Muscle of arm (tissue), 14 donors: ENCODE measurements at places on chromosomes 3 and 15. TPM values are rescaled to one million over a fixed set of nuclear protein-coding genes. Genes with fewer than 3 reads are reported as not detected.

The CFAP91 gene
- 0.44 TPM for polyA plus RNA-seq

The RBSN gene
- 21.0 TPM for polyA plus RNA-seq

The CHRM5 gene
- not detected for polyA plus RNA-seq

GRCh38 chr3:110938629-110939028 is 133.0 kb upstream of the NECTIN3 start:
- no peak for DNase-seq

- DNase-seq = no peak
Measured at GRCh38 chr3:196012941-196013476, 68.9 kb downstream of the TFRC start.

DNA sequence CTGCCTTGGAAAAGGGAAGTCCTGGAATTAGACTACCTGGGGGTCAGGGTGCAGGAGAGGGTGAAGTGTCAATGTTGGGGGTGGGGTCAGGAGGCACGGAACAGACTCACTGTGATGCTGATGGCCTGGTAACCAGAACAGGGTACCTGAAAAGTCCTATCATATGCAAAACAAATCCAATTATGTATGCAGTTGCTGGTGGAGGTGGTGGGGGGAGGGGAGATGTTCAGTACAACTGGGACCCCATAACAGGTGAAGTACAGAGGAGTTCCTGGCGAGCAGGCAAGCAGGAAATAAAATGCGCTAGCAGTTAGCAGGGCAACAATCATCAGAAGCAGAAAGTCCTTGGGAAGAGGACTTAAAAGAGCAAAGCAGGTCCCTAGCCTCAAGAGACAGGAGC is 4.2 kb upstream of the KATNBL1 start:
- no peak for DNase-seq

DNA sequence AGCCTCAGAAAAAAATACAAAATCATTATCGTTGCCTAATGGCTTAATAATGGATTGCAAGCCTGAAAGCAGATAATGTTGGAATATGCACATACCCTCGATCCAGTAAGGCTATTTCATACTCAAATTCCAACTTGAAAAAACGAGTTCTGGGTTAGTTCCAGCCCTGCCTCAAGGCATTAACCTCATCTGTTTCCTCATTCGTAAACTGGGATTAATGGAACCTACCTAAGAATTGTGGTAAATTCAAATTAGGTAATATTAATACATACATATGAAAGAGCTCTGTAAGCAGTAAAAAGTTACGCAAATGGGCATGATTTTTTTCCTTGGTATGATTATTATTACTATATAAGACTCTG is 107.5 kb downstream of the SRGAP3 start:
- no peak for DNase-seq

- DNase-seq = no peak
Measured at GRCh38 chr15:79299126-79299840, 11.6 kb upstream of the TMED3 start.

GRCh38 chr3:189780546-189781270 is 149.5 kb downstream of the TP63 start:
- no peak for DNase-seq

- no peak for DNase-seq
Measured at GRCh38 chr3:10228248-10228950, 19.9 kb upstream of the TATDN2 start.

DNA sequence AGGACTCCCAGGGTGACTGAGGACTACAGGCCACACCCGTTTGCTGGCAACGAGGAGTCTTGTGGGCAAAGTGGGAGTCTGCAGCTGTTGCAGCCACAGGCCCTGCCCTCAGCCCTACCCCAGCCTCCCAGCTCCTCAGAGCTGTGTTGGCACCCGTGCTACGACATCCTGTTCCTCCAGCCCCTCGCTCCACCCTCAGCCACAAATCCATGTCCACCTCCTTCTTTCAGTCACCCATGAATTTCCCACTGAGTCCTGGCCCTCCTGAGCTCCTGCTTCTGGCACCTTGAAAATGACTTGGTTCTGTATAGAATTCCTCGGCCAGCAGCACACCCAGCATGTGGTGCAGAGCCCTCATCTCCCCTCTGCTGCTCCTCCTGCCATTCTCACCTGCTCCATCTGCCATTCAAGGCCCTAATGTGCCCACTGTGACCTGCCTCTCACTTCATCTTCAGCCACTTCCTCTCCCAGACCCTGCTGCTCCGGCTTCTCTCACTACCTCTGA is 20.9 kb upstream of the VILL start:
- DNase-seq = no peak

The ADAMTS7 gene
- 10.5 TPM for polyA plus RNA-seq
